ENCODE measurements at places on chromosomes 6 and 20.
A peak's percentile ranks its signal among the peaks of the same experiment; 100 is the strongest.

DNA sequence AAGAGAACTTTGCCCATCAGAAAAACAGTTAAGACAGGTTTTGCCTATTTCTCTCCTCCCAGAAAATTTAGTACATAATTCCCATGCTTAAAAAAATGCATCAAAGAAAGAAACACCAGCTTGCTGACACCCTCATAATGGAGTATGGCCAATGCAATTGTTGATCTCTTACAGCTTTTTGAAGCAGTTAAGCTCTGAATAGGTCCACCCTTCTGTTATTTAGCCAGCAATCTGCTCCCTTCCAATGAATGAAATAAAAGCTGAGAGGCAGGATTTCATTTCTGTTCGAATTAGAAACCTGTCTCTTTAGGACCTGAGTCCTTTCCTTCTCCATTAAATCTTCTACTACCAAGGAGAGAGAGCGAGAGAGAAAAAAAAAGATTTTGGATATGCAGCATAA lies 288.7 kb downstream of the RNF144B start:
- DNase-seq, result no peak

DNA sequence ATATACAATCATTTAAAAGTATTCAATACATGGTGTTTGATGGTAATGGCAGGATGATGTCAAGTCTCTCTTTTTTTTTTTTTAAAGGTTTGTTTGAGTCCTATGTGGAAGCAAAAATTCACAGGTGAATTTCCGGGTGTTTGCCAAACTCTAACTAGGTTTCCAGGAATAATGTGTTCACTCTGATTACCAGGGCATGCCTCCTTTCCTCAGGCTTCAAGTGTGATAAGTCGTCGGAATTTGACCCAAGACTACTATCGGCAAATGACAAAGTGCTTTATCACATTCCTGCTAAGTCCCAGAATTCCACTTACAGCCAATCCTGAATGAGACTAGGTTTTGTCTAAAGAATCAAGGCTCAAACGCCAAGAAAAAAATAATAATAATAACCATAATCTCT lies 7.3 kb downstream of the OARD1 start:
- no peak for DNase-seq

DNA sequence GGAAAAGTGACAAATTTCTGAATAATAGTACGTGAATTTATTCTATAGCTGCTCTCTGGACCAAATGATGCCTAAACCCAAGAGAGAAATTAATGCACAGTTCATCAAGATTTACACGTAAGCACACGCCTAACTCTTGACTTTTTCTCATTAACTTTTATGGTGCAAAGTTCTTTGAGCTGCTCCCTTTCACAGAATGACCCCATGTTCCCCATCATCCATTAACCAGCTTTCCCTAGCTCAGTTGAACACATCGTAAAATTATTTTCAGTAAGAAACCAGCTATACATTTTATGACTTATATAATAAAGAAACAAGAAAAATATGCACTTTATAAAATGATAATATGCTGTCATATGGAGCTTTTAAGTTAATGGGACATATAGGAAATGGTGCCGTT lies 54.3 kb downstream of the ID4 start:
- DNase-seq, result no peak

DNA sequence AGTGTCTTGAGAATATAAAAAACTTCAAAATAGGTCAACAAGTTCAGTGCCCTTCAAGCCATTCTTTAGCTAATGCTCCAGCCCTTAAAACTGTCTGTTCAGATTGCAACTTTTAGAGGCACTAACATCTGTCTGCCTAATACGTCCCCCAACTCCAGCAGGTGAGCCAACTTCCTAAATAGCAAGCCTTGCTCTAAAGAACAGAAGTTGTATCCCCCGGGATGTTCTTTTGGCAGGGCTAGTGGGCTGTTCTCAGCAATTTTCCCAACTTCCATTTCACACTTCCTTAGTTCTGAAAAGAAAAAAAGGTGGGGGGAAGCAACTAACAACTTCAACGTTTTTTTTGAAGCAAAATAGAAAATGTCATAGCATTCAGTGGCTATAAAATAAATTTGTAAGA lies 290.0 kb upstream of the PTCHD4 start:
- no peak for DNase-seq

DNA sequence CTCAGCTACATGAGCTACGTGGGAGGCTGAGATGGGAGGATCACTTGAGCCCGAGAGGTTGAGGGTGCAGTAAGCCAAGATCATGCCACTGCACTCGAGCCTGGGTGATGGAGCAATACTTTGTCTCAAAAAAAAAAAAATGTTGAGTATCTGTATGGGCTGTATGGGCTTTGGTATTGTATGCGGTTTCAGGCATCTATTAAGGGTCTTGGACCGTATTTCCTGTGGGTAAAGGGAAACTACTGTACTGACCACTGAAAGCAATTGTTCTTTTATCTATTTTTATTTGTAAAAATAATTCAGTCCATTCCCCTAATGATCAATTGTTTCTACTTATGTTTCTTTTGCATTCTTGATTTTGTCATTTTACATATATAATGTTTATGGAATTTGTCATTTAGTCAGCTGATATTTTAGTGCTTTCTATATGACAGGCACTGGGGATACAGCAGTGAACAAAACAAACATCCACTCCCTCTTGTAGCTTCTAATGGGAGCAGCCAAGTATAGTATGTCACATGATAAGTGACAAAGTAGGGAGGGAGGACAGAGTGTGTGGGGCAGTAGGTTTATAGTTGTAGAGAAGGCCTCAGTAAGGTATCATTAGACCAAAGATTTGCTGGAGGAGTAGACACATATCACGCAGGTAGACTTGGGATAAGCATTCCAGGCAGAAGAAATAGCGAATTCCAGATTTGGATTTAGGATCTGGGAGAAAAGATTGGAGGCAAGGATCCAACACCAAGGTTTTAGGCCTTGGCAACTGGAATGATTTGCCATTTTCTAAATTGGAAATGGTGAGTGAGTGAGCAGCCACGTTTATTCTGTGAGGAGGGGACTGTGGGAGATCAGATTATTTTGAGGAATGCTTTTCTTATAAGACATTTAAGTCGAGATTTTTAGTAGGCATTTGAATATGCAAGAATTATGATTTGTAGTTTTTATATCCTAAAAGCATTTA lies 6.0 kb downstream of the PCMT1 start:
- no peak for DNase-seq

DNA sequence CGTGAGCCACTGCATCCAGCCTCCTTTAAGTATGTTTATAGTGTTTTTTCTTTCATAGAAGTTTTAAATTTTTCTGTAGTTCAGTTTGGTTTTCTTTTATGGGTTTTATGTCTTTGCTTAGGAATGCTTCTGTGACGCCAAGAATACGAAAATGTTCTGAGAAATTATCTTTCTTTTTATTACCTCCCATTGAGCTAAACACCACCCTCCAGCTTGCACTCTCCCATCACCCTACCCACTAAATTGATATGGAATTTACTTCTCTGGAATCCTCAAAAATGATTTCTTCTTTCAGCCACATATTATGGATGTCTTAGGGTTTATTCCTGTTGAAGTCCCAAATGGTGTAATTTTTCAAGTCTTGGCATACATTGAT lies 38.1 kb downstream of the JARID2 start:
- DNase-seq, result peak; percentile 43

DNA sequence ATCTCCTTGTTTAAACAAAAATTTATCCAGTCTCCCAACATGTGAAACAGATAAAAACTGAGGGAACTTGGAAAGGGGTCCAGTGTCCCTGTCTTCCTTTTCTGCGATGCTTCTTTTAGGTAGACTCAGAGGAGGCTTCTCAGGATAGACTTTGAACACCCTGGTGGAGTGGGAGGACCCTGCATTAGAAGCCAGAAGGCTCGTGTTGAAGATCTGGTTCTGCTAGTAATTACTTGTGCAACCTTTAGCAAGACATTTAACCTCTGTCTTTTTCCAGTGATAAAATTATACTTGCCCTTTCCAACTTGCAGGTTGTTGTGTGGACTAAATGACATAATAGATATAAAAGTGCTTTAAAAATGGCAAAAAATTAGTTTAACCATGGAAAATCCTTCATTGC lies 67.1 kb upstream of the PREP start:
- no peak for DNase-seq

DNA sequence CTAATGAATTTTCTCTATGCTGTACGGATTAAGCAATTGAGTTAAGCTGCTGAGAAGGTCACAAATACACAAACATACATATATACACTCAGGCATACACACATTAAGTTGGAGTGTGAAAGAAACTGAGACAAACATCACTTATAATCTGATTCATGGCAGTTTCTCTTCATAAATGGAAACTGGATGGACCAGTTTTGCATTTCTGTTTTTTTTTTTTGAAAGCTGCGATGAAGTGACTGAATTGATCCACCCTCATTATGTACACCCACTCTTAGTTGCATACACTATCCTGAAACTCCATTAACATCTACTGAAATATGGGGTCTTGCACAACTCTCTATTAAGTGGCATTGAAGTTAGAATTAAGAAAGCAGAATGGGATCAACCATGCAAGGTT lies 32.9 kb upstream of the TENT5A start:
- no peak for DNase-seq

- DNase-seq, result no peak
These were observed 76.0 kb downstream of the RSPH3 start for GRCh38 chr6:158923805-158924498.

GRCh38 chr20:35837577-35838195 lies 65.9 kb downstream of the PHF20 start:
- DNase-seq, result no peak

DNA sequence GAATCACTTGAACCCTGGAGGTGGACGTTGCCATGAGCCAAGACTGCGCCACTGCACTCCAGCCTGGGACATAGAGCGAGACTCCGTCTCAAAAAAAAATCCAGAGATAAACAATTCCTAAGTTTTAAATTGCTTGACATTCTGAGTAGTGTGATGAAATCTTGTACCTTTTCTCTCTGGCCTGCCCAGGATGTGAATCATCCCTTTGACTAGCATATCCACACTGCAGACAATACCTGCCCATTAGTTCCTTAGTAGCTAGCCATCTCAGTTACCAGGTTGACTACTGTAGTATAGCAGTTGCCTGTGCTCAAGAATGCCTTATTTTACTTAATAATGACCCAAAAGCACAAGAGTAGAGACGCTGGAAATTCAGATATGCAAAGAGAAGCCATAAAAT lies 2.8 kb downstream of the ZFP57 start:
- DNase-seq, result no peak

- DNase-seq, result peak; percentile 9
These were observed 29.7 kb downstream of the RPP40 start for GRCh38 chr6:4973982-4974745.

DNA sequence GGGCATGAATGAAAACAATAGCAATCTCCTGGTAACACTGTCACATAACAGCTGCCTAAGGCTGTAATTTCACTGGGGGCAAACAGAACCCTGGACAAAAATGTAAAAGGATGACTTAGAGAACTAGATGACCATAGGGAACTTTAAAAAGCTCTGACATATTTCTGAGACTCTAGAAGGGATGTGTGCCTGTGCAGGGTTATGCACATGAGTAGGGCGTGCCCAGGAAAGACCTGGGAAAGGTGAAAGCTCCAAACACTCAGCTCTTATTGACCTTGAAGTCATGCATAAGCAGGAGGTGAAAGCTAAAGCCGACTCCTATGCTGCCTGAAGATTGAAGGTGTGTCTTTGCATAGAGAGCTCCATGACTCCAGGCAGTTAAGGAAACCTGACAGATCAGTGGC lies 118.4 kb upstream of the BTBD3 start:
- DNase-seq, result no peak

GRCh38 chr6:43262000-43262779 lies 18.9 kb downstream of the TTBK1 start:
- DNase-seq, result no peak

DNA sequence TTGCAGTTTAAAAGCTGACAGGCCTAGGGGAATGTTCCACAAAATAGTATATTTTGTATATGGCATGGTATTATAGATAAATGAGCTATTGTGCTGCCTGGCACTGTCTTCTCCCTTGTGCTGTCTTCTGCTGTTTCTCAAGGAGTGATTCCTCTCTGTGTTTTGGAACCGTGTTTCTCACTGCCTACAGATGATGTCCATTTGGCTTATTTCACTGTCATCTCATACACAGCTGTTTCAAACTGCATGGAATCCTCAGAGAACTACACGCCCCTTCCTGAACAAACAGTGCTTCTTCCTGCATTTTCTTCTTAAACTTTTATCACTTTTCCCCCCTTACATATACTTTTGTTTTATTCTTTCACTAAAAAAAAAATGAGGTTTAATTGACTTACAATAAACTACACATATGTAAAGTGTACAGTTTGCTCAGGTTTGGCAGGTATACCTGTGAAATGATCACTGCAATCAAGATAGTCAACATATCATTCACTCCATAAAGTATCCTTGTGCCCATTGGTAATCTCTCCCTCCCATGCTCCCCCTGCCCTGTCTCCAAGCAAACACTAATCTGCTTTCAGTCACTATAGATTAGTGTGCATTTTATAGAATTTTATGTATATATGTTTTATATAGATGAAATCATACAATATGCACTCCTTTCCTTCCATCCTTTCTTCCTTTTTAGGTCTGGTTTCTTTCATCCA lies 43.0 kb downstream of the CBFA2T2 start:
- DNase-seq, result no peak

- DNase-seq, result no peak
These were observed 42.5 kb upstream of the ARMC2 start for GRCh38 chr6:108805611-108806167.

- DNase-seq, result no peak
These were observed 69.4 kb upstream of the NNAT start for GRCh38 chr20:37451616-37452015.

GRCh38 chr6:50998905-50999304 lies 180.2 kb downstream of the TFAP2B start:
- no peak for DNase-seq

- no peak for DNase-seq
These were observed 63.8 kb downstream of the ELOVL5 start for GRCh38 chr6:53284901-53285300.

- DNase-seq, result no peak
These were observed 99.3 kb downstream of the BMP5 start for GRCh38 chr6:55776113-55776512.

GRCh38 chr6:43698584-43699349 lies 11.2 kb upstream of the MRPS18A start:
- no peak for DNase-seq

- DNase-seq, result peak; percentile 25
These were observed 298.3 kb upstream of the SASH1 start for GRCh38 chr6:148044261-148044751.

GRCh38 chr20:59402681-59403080 lies 102.3 kb downstream of the EDN3 start:
- no peak for DNase-seq

GRCh38 chr6:33695451-33695887 lies 16.0 kb downstream of the UQCC2 start:
- DNase-seq, result no peak

GRCh38 chr6:83193747-83194566 lies 800 bp downstream of the RWDD2A start:
- no peak for DNase-seq

Data from fibroblast of skin of left biceps (primary cell).